ENCODE measurements at places on chromosomes 6 and 20. TPM values are rescaled to one million over a fixed set of nuclear protein-coding genes. Genes with fewer than 3 reads are reported as not detected.

The GJA1 gene
- 0.06 TPM for total RNA-seq

The IL17A gene
- 0.61 TPM for total RNA-seq

The PPP1R14C gene
- total RNA-seq = 0.96 TPM

The GSTA2 gene
- total RNA-seq = not detected

The COL21A1 gene
- not detected for total RNA-seq

The TULP1 gene
- not detected for total RNA-seq

The DBNDD2 gene
- total RNA-seq = 10.4 TPM

The ZGPAT gene
- total RNA-seq = 25.1 TPM

The SGK1 gene
- total RNA-seq = 55.8 TPM

The MUCL3 gene
- total RNA-seq = not detected

The SLC32A1 gene
- total RNA-seq = not detected

The RBBP8NL gene
- not detected for total RNA-seq

The CENPQ gene
- 17.6 TPM for total RNA-seq

The MEP1A gene
- not detected for total RNA-seq

The POM121L2 gene
- not detected for total RNA-seq

The C20orf204 gene
- 2.6 TPM for total RNA-seq

The C4A gene
- total RNA-seq = 3.0 TPM

The TMEM74B gene
- total RNA-seq = 0.23 TPM

The MAS1 gene
- total RNA-seq = not detected

The CTCFL gene
- total RNA-seq = not detected

The TPMT gene
- 10.0 TPM for total RNA-seq

The SLA2 gene
- 62.9 TPM for total RNA-seq

The CAGE1 gene
- 0.13 TPM for total RNA-seq

The TMEM244 gene
- total RNA-seq = not detected

The PI16 gene
- total RNA-seq = 0.23 TPM

The HELZ2 gene
- total RNA-seq = 4.8 TPM

The SCGN gene
- total RNA-seq = not detected

The SLC44A4 gene
- total RNA-seq = not detected

The PAK5 gene
- total RNA-seq = not detected

The EYA2 gene
- total RNA-seq = not detected

Data from activated CD8-positive, alpha-beta memory T cell treated with anti-CD3 and anti-CD28 coated beads for 36 hours (primary cell).